ENCODE measurements at places on chromosomes 13 and 19. TPM values are rescaled to one million over a fixed set of nuclear protein-coding genes. Genes with fewer than 3 reads are reported as not detected.

GRCh38 chr13:37029617-37030016 is 29.0 kb downstream of the EXOSC8 start:
- no peak for DNase-seq

The GJB2 gene
- 0.23 TPM for total RNA-seq

The CKAP2 gene
- total RNA-seq: 58.1 TPM

DNA sequence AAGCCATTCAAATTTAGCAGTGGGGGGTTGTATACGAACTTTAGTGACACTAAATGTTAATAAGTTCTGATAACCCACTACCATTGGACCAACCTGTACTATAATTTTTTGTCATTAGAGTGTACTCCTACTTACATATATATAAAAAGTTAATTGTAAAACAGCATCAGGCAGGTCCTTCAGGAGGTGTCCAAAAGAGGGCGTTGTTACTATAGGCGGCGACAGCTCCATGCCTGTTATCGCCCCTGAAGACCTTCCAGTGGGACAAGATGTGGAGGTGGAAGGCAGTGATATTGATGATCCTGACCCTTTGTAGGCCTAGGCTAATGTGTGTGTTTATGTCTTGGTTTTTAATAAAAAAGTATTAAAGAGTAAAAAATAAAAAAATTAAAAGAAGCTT is 27.5 kb downstream of the SPRYD7 start:
- peak; percentile 8 for DNase-seq

The DKKL1 gene
- 2.2 TPM for total RNA-seq

The CYP2A6 gene
- not detected for total RNA-seq

DNA sequence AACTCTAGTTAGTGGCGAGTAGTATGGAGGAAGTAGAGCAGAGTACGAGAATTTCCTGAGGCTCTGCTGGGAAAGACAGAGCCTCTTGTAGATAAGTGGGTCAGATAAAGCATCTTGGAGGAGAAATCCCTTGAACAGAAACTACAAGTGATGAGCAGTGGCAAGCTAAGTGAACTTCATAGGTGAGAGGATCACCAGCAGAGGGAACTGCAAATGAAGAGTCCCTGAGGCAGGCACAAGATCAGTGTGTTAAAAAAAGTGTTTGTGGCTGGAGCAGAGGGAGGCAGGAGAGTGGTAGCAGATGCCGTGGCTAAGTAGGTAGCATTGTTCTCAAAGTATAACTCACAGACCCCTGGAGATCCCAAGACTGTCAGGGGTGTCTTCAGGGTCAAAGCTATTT is 437.6 kb downstream of the HS6ST3 start:
- DNase-seq: no peak

- DNase-seq: no peak
Measured at GRCh38 chr19:13120817-13121216, 2.8 kb downstream of the NACC1 start.

GRCh38 chr19:46022431-46023310 is at the start of gene PGLYRP1:
PGLYRP1 (minus strand) TSS chr19:46023053; CDS start chr19:46023021, 32 bp downstream.
- DNase-seq: no peak

DNA sequence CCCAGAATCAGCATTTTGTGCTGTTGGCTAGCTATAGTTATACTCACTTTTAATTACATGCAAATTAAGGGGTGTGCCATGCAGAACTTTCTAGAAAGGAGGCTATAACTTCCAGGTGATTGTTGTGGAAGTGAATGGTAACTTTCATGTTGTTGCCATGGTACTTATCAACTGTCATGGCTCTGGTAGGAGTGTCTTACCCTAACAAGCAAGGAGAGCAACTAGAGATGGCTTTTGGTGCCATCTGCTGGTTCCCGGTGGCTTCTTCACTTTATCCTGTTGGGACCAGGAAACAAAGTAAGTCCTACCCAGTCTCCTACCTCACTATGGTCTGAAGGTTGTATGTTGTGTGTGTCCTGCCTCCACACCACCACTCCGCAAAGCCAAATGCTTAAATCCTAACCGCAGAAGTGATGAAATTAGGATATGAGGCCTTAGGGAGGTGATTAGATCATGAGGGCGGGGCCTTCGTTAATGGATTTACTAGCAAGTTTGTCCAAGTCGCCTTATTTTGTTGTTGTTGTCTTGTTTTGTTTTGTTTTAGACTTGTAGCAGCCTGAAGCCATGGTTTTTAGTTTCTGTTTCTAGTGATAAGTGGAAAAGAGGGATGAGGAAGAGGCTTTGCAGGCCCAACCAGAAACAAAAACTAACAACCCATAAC is 22.6 kb downstream of the FBXL12 start:
- DNase-seq: peak; percentile 82

The FAM124A gene
- total RNA-seq: 4.9 TPM

DNA sequence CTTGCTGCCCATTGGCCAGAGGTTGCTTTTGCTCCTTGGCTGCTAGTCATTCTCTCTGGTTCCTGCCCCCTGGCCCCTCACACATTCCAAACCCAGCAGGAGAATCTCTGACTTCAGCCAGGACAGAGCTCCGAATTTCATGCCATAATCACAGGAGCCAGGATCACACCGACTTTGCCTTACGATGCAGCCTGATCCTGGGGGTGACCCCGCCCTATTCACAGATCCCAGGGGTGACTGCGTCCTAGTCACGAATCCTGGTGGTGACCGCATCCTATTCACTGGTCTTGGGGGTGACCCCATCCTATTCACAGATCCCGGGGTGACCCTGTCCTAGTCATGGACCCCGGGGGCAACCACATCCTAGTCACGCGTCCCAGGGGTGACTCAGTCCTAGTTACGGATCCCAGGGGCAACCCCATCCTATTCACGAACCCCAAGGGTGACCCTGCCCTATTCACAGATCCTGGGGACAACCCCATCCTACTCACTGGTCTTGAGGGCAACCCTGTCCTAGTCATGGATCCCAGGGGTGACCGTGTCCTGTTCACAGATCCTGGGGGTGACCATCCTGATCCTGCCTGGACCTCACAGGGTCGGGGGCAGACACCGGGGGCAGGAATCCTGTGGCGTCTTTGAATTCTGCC is 7.4 kb upstream of the TEX29 start:
- DNase-seq: no peak

- DNase-seq: no peak
Measured at GRCh38 chr13:102677122-102677521, 17.7 kb downstream of the METTL21C start.

The ZNF610 gene
- 7.5 TPM for total RNA-seq

- no peak for DNase-seq
Measured at GRCh38 chr13:23572836-23573235, 2.6 kb downstream of the TNFRSF19 start.

DNA sequence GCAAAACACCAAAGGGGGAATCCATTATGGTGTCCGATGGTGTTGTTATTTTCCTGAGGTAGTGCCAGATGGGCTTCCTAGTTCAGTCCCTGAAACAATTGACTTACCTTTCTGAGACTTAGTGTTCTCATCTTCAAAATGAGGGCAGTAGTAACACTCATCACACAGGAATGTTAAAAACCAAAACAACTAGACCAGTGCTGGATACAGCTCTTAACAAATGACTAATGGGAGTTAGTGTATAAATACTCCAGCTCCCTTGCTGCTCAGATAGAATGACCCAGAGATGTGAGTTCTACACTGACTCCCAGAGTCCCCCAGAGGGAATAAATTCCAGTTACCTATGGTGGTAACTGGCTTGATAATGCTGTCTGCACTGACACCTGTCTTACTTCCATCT is 49.9 kb downstream of the MBD3L2B start:
- DNase-seq: no peak

The CLDN10 gene
- 1.6 TPM for total RNA-seq

The UGGT2 gene
- 23.7 TPM for total RNA-seq

DNA sequence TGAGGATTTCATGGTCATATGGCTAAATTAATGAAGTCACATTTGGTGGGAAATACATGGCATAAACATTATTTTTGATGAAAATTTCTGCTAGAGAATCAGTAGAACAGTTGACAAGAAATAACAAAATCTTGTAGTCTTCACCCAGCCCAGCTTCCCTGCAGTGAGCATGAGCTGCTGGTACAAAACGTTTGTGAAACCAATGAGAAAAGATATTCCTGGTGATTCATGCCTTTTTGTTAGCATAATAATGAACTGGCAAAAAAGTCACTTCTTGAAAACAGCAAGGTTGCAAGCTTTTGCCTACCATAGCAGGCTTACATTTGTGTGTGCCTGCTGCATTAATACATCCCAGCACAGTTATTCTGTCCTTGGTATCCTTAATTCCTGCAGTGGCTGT is 475.9 kb upstream of the HTR2A start:
- DNase-seq: no peak

- DNase-seq: no peak
Measured at GRCh38 chr19:55535173-55535964, 1.6 kb downstream of the SBK2 start.

The DCUN1D2 gene
- 23.9 TPM for total RNA-seq

The FAM216B gene
- total RNA-seq: not detected

GRCh38 chr19:41433171-41433570 is 6.0 kb upstream of the B3GNT8 start:
- no peak for DNase-seq

- no peak for DNase-seq
Measured at GRCh38 chr13:55977436-55977835, 1163.3 kb upstream of the PRR20A start.

GRCh38 chr13:47081246-47081645 is 184.4 kb upstream of the HTR2A start:
- DNase-seq: no peak

DNA sequence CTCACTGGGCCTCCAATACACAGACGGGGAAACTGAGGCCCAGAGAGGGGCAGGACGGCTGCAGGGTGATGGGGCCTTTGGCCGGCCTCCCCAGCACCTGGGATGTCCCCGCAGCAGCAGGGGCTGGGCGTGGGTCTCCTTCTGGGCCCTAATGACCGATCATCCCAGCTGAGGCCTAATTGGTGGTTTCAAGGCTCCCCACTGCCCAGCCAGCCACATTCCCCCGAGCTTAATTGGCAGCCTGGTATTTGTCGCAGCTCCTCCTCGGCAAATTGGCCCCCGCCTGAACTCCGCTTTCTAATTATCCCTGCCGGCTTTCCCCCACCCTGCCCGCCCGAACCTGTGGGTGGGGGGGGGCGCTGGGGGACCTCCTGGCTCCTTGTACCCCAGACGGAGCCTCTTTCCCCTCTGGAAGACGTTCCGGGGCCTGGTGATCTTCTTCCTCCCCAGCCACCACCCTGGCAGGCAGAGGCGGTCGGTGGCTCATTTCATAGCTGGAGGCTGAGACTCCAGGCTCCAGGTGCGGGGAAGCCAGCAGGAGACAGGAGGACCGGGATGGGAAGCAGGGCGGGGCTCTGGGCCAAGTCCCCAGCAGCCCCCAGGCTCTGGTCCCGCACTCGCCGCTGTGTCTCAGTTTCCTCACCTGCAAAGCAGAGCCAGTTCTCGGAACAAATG is 27.2 kb upstream of the WDR18 start:
- no peak for DNase-seq

The SF3A2 gene
- 137 TPM for total RNA-seq

DNA sequence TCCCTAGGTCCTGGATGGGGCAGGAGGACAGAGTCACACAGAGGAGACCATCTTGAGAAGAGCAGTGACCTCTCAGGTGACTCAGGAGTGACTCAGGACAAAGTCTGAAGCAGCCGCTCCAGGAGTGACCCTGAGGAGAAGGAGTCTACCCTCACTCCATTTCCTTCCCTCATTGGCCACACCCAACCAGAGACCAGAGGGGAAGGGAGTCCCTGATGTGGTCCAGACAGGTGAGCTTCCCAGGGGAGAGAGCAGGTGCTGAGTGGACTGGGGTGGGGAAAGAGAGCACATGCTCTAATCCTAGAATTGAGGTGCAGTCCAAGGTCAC is 75.5 kb upstream of the MEDAG start:
- no peak for DNase-seq

- DNase-seq: no peak
Measured at GRCh38 chr13:109971456-109972090, 185.2 kb upstream of the IRS2 start.

GRCh38 chr19:22945560-22945959 is 57.4 kb downstream of the ZNF728 start:
- DNase-seq: no peak

DNA sequence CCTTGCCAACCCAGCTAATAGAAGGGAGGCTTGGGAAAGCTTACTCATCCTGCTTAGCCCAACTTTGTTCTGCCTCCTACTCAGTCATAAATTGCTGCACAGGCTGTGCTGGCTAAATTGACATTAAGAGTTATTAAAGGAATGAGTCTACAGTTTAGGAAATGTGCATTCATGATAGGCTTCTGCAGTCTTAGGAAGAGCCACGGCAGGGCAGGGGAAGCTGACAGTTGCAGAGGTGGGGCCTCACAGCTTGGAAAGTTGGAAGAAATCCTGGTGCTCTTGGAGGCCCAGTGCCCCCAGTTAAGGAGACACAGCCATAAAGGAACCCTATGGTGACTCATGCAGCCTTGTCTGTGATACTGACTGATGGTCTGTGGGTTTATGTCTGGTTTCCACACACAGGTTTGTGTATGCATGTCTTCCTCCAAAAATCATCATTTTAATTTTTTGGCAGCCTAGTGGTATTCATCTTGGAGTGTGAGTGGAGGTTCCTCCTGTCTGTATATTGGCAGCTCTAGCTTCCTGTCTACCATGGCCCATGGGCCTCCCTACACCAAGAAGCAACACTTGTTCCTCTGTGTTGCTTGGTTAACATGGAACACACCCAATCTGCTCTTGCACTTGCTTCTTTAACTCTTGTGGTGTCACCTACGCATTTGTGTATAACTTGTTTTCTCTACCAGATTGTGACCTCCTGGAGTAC is 135.0 kb upstream of the KL start:
- DNase-seq: no peak

- DNase-seq: peak; percentile 52
Measured at GRCh38 chr13:78978381-78978998, 319.5 kb upstream of the OBI1 start.
